SK-N-SH (cell line): ENCODE measurements at places on chromosomes 6 and 20.

- DNase-seq, result no peak
Observed at GRCh38 chr20:53040693-53041589, 68.8 kb downstream of the TSHZ2 start.

GRCh38 chr6:128230267-128230989 lies 290.0 kb downstream of the PTPRK start:
- no peak for DNase-seq

DNA sequence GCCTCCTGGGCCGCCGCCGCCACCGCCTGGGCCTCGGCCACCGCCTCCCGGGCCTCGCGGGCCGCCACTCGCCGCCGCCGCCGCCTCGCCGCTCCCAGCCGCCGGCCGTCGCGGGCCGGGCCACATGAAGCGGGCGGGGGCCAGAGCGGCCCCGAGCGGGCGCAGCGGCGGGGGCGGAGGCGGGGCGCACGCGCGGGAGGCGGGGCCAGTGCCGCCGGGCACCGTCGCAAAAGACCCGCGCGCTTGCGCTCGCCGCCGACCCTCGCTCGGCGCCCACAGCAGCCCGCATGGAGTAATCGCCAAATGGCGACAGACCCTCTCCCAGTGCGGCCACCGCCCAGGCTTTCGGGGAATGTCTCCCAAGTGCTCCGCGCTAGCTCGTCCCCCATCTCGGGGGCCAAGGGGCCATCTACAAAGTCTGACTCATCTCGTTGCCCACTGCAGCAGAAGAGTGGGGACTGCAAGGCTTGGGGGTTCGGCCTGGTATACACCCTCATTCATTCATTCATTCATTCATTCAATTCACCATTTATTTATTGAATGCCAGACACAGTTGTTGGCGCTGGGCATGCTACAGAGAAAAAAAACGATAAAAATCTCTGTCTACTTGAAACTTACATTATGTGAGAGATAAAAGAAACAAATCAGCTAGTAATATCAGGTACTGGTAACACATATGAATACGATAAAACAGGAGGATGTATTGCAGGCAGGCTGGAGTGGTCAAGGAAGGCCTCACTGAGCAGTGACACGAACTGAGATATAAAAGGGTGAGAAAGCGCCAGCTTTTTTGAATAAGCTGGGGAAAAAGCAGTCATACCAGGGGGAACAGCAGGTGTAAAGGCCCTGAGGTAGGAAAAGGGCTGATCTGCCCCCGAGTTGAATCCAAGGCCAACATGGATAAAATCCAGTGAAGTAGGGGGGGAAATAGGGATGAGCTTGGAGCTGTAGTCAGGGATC lies at the start of gene B4GALT5:
Gene B4GALT5 (minus strand): TSS at position 126 of the 960 bp plus-strand sequence. CDS start 188 bp downstream, outside the sequence.
- DNase-seq, result peak; percentile 95

DNA sequence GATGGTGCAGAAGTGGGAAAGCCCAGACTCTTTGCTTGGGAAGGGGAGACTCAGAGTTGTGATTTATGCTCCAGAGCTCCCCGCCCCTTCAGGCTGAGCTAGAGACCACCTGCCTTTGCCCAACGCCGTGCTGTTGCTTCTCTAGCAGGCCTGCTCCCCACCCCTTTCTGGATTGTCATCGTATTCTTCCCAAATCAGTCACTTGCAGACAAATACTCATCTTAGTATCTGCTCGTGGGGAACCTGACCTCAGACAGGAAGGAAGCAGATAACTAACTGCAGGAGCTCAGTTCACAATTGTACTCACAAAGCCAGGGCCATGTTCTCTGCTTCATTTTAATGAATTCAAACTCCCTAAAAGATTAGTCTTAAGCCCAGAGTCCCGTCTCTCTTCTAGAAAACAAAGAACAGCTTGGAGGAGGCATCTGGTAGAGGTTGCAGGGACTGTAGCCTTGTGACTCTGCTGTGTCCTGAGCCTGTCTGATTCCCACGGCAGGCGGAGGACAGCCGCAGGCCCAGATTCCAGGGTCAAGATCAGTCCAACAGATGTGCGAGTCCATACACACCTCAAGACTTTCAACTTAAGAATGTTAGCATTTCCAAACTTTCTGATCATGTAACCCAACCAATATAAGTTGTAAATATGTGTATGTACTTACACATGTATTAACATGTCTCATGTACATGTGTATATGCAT lies 57.2 kb upstream of the GGTLC1 start:
- DNase-seq, result no peak

- no peak for DNase-seq
Observed at GRCh38 chr6:17957904-17958620, 29.4 kb downstream of the KIF13A start.

GRCh38 chr6:26554447-26554696 lies 16.2 kb downstream of the HMGN4 start:
- no peak for DNase-seq

DNA sequence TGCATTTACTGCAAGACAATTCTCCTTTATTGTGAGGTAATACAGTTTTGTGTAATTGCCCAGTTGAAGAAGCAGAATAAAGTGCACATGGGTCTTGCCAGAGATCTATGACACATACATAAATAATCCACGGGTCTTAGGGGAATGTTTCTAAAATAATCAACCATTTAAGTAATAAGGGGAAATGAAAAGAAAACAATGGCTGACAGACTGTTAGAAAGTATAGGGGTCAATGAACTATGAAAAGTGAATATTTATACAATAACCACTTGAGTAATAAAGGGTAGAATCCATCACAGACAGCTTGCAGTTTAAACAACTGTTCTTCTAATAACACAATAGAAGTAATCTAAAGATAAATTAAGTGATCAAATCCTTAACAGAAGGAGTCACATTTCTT lies 477.2 kb downstream of the EYS start:
- DNase-seq, result no peak

GRCh38 chr6:98839781-98840361 lies 5.5 kb downstream of the POU3F2 start:
- peak; percentile 61 for DNase-seq

DNA sequence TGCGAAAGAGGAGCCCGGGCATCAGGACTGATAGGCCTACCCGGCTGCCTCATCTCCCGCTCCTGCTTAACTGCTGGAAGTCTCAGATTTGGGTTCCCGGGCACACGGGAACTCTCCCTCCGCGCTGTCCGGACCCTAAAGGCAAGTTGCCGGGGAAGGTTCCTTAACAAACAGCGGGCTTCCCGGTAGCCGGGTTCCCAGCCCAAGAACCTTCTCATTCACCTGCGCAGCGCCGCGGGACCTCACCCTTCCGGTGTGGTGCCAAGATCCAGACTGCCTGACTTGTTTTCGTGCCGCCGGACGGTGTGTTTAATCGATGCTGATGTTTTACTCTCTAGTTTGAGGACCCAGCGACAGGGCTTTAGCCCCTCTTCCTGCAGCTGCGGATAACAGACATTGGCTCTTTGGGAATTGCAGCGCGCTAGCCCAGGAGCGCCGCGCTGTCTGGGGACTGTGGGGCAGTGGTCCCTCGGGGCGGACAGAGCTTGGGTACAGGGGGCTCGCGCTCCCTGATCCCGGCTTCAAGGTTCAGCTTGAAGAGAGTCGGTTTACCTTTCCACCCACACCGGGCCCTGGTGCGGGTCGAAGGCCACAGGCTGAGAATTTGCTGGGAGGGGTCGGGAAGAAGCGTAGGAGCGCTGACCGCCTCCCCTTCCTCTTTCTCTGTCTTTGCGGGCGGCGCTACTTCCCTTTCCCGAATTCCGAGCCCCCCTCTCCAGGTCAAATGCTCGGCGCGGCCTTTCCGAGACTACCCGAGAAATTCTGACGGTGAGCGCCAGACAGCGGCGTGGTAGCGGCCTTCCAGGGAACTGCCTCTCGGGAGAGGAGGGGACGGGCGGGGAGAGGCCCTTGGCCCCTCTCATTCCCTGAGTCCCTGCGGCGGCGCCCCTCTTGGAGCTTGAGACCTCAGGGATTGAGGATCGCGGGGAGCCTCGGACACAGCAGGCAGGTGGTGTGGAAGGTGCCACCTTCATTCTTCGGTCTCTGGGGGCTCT lies 17.2 kb downstream of the ABT1 start:
- peak; percentile 52 for DNase-seq

DNA sequence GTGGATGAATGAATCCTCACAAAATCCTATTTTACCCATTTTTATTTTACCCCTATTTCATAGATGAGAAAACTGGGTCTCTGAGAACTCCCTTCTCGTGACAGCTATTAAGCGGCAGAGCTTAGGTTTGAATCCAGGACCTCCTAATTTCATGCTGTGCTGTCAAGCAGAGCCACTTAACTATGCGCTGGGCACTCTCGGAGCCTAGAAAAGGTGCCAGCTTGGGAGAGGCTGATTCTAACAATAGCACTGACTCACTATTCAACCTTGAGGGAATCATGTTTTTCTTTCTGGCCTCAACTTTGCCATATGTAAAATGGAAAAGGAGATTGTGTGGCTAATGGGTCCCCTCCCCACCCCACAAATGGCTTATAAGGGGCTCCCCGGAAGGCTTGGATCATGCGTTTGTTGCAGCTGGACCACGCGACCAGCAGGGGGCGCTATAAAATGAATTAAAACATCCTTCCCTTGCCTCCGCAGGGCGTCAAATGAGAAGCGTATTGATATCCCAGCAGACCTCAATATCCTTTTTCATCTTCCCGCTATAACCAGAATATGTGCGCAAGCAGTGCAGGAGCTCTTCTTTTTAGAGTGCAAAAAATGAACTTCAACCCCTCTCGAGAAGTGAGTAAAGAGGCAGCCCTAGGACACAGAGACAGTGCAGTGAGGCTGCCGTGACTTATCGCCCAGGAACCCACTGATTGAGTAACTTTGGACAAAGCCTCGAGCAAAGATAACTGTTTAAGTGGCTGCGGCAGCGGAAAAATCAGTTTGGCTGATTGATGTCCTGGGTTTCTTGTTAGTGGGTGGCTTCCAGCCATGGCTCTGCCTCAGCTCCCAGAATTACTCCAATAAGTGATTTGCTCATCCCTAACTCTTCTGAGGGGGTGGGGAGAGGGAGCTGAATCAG lies 12.8 kb upstream of the PDYN start:
- DNase-seq, result peak; percentile 72
